ENCODE measurements at places on chromosomes 4 and X.

- DNase-seq, result no peak
These were observed 14.1 kb downstream of the MBNL3 start for GRCh38 chrX:132474544-132475248.

DNA sequence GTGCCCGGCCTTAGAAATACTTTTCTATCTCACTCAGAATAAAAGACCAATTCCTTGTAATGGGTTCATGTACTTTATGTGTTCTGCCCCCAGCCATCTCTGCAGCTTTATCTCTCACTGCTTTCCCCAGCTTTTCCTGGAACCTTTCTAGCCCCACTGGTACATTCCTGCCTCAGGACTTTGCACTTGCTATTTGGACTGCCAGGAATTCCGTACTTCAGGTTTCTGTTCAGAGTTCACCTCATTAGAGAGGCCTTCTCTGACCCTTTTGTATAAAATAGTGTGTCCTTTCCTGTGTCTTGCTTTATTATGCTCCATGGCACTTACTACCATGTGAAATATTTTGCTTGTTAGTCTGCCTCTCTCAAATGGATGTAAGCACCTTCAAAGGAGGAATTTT, 112.5 kb downstream of the PDLIM5 start:
- no peak for DNase-seq

- no peak for DNase-seq
These were observed 43.8 kb upstream of the WDR1 start for GRCh38 chr4:10160281-10160856.

GRCh38 chr4:24226023-24226422, 336.2 kb upstream of the PPARGC1A start:
- no peak for DNase-seq

- DNase-seq, result peak; percentile 36
These were observed 584 bp downstream of the TMEM271 start for GRCh38 chr4:575281-576141.

GRCh38 chrX:131923614-131924250, 99.4 kb upstream of the STK26 start:
- no peak for DNase-seq

DNA sequence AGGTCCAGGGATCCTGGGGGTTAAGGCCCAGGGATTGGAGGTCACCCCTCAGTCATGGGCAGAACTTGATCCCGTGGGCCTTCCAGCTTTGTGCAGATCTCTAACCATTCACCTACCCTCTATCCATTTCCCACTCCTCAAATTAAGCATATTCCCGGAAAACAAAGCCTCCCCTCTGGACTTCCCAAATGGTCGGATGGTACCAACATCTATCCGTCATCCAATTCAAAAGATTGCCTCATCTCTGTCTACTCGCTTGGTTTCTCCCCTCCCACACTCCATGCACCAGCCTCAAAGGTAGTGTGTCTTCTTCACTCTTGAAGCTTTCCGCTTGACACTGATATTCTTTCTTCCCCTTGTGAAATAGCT, 473 bp upstream of the BCLAF3 start:
- DNase-seq, result no peak

DNA sequence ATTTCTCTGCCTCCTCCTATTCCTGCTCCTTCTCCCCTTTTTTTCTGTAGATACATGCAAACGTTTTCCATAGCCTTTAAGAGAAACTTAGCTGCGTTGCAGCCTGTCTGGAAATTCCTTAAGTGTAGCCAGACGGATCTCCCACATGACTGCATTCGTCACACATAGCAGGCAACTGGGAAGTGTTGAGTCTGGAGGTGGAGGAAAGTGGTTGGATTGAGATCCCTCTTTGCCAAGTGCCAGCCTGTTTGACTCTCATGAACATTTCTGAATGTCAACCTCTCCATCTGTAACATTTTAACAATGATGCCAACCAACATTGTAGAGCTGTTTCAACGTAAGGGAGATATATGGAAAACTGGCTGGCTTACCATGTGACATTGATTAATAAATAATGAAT, 45.1 kb upstream of the FAM9A start:
- DNase-seq, result no peak

GRCh38 chrX:68931345-68931744, 102.5 kb downstream of the EFNB1 start:
- no peak for DNase-seq

DNA sequence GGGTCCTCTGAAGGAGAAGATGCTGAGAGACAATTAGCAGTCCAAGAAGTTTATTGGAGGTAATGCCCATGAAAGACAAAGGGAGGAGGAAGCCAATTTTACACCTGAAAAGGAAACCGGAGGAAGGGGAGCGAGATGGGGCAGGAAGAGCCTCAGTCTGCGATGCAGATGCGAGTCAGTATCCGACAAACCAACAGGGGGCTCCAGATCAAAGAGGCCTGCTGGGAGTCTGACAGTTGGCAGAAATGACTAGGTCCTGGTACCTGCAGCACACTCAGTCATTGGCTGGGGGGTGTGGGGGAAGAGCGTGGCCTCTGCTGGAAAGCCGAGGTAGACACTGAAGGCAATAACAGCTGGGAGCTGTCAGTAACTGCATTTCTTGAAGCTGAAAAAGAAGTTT, 231.1 kb upstream of the CENPE start:
- no peak for DNase-seq

- DNase-seq, result no peak
These were observed 323.2 kb upstream of the GIMD1 start for GRCh38 chr4:106691749-106692148.

DNA sequence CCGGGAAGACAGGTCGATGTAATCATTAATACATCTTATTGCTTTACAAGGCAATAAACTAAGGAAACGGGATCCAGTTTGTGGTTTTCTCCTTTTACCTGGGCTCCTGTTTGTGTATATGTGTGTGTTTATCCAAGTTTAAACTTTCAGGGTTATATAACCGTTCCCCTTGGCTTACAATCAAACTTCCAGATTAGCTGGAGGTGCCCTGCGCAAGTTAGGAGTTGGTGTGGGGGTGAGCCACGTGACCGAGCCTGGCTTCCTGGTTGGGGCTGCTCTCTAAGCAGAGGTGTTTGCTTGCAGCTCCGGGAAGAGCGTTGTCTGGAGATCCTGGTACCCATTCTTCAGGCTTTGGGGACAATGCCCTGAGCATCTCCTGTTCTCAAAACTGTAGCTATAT, 129.2 kb downstream of the FHDC1 start:
- DNase-seq, result no peak

- DNase-seq, result peak; percentile 56
These were observed 70.1 kb upstream of the CBR4 start for GRCh38 chr4:169079942-169080827.

- no peak for DNase-seq
These were observed 715.7 kb upstream of the HTR2C start for GRCh38 chrX:113868177-113868576.

- no peak for DNase-seq
These were observed 108.8 kb downstream of the NAA11 start for GRCh38 chr4:79217025-79217424.

- no peak for DNase-seq
These were observed 32.9 kb downstream of the EREG start for GRCh38 chr4:74397748-74398426.

- DNase-seq, result no peak
These were observed 108.3 kb downstream of the JADE1 start for GRCh38 chr4:128917781-128918180.

- no peak for DNase-seq
These were observed 158.0 kb upstream of the FAT1 start for GRCh38 chr4:186881521-186882220.

- no peak for DNase-seq
These were observed 9.9 kb downstream of the ARHGAP36 start for GRCh38 chrX:131067846-131068745.

- no peak for DNase-seq
These were observed 108.4 kb downstream of the CHIC2 start for GRCh38 chr4:53956053-53956452.
